ENCODE measurements at places on chromosomes 4 and X.

DNA sequence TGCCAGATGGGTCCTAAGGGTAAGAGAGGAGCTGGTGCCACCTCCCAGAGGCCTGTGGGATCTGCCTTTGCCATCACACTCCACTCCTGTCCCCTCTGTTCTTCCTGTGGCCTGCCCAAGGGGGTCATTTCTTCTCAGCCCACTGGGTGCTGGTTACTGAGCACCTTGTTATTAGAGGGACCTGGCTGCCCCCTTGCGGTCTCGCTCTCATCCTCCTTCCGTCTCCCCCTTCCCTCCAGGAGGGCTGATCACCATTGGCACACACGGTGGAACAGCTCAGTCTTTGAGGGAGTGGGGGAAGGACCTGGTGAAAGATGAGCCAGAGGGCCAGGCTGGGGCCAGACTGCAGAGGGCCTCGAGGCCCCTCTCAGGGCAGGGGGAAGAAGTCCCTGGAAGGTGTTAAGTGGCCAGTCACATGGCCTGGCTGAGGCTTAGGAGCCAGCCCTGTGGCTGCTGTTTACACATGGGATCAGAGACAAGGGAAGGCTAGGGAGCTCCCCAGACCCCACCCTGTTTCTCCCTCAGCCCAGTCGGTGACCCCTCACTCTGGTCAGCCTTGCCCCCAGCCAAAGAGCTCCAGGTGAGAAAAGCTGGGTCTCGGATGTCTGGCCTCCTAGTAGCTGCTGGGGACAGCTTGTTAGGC, 68.1 kb downstream of the MTMR1 start:
- DNase-seq: no peak

DNA sequence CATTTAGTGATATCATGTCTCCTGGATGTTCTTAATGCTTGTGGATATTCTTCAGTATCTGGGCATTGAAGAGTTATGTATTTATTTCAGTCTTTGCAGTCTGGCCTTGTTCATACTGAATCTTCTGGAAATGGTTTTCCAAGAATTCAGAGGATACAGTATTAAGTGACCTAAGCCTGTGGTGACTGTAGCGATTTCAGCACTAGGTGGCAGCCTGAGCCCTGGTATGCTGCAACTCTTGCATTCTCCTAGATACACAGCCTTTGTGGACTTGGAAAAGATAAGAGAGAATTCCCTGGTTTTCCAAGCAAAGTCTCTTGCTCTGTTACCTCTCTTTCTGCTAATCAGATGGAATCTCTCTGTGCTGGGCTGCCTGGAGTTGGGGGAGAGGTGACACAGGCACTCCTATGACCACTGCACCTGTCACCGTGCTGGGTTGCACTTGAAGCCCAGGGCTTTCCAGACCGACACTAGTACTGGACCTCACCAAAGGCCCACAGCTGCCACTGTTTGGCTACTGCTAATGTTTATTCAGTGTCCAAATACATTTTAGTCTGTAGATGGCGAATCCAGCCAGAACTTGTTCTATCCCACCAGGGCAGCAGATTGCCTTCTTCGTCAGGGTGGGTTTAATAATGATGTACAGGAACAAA, 19.3 kb upstream of the SPIN2A start:
- no peak for DNase-seq

- no peak for DNase-seq
Observed at GRCh38 chrX:52420824-52421443, 52.1 kb downstream of the XAGE2 start.

DNA sequence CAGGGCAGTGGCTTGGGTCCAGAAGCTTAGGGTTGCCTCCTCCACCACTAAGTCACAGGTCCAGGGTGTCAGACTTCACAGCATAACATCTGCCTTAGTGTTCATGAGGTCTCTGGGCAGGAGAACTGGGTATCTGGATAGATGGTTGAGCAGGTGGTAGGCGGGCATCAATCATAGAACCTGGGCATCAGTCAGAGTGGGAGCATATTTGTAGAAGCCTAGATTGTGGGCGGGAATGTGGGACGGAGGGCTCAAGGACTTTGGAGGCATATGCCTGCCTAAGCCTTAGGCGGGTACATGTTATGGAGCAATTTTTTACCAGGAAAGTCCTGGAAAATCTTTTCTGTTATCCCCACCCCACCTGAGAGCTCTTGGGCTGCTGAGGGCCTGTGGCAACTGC, 28.5 kb downstream of the TAF7L start:
- DNase-seq: no peak

GRCh38 chr4:183988874-183989273, 83.8 kb downstream of the STOX2 start:
- DNase-seq: no peak

DNA sequence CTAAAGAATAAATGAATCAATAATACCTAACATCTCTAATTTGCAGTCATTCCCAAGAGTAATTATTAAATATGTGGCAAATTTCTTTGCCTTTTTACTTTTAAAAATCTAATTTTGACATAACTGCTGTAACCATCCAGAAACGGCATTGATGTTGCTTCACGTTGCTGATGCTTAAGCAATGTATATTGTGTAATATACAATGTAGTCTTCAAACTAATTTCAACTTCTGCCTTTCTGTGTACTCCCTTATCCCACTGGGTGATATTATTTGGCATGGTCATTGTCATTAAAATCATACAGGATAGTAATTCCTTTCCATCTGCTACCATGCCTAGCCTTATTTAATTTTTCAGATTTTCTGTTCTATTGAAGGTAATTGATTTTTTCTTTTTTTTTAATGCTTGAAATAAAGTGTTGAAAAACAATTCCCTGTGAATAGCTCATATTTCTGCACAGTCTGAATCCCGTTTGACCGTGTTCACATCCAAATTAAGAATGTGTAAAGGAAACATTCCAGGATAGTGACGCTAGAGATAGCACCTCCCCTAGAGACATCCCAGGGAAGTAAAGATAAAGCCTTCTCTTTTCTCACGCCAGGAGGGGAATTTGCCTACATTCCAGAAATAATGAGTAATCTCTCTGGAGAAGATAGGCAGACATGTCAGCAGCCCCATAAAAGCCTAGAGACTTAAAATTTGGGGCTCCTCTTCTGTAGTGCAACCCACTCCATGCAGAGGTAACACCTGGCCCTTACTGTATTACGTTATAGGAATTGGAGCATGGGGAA, 8.6 kb downstream of the FAM200B start:
- DNase-seq: no peak

- no peak for DNase-seq
Observed at GRCh38 chrX:142671036-142671435, 354.7 kb upstream of the SPANXN4 start.

DNA sequence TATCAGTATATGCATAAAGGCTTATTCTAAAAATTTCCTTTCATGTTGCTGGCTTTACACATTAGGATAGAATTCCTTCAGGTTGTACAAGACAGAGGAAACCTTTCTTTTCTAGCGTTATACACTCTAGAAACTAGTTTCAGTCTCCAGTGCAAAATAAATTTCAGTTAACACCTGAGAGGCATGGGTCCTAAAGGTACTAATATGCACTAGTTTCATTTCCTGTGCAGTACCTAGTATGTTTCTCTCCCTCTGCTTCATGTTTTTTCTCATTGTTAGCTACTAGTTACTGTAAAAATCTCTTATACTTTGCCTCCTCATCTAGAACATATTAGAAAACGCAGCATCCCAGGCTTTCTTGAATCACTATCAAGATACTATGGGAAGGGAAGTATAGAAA, 54.0 kb downstream of the SNX25 start:
- DNase-seq: no peak

Data from activated T-helper 1 cell treated with Interleukin-2 at 50 U/mL for 16 hours (primary cell).